ENCODE measurements at places on chromosomes 5 and 9.

- no peak for DNase-seq
Measured at GRCh38 chr9:33619666-33620404, 95.8 kb downstream of the ANKRD18B start.

- DNase-seq: no peak
Measured at GRCh38 chr9:68781928-68782327, 76.9 kb downstream of the PIP5K1B start.

DNA sequence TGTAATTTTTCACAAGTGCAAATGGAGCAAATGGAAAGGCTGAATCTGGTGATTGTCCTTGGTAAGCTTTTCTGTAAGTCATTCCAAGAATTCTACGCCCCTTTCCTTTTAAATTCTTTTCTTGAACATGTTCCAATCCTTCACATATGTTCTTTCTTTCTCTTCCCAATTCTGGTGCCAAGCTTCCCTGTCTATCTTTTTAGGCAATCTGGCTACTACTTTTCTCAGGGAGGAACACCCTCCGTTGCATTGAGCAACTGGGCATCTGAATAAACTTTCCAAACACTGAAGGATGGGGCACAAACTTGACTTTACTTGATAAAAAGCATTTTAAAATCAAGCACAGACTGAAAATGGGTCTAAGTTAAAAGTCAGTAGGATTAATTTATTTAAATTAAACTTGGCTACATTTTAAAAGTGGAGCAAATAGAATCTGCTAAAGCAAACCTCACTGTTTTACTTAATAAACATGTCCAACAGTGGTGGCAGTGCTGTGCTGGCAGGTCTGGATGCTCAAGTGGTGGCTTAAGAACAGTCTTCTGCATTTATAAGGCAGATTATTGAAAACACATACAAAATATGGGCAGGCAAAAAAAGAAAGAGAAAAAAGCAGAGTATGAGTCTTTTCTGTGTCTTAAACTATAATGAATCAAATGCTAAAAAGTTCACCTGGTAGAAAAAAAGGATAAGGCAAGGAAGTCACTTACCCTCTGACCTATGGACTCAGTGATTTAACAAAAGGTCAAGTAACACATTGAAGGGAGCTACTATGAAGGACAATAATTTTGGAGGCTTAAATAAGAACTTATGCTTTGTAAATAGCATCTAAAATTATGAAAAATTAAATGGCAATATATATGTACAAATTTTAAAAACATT lies 5.4 kb downstream of the ELL2 start:
- DNase-seq: no peak

DNA sequence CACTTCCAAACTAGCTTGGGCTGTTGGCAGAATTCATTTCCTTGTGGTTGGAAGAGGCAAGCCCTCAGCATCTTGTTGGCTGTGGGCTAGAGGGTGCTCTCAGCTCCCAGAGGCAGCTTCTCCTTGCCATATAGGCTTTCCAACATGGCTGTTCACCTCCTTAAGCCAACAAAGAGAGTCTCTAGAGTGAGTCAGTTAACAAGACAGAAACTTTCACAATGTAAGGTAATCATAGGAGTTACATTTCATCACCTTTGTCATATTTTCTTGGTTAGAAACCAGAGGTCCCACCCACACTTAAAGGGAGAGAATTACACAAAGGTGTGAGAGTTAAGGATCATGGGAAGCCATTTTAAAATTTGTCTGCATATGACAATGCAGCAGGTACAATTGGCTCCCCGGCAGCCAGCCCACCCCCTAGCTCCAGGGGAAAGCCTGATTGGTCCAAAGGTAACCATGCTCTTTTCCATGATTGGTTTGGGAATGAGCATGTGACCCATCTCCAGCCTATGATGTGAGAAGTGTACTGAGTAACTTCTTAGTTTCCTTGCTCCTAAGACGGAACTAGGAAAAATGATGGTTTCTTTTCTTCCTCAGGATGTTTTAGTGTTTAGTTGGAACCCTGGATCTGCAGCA lies 109.8 kb upstream of the MSX2 start:
- DNase-seq: no peak

- DNase-seq: no peak
Measured at GRCh38 chr5:93403141-93403928, 177.7 kb downstream of the NR2F1-AS1 start.

DNA sequence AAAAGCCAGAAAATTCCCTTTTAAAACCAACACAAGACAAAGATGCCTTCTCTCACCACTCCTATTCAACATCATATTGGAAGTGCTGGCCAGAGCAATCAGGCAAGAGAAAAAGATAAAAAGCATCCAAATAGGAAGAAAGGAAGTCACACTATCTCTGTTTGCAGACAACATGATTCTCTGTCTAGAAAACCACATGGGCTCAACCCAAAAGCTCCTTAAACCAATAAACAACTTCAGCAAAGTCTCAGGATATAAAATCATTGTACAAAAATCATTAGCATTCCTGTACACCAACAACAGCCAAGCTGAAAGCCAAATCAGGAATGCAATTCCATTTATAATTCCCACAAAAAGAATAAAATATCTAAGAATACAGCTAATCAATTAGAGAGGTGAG lies 112.0 kb downstream of the ADAMTSL1 start:
- no peak for DNase-seq

DNA sequence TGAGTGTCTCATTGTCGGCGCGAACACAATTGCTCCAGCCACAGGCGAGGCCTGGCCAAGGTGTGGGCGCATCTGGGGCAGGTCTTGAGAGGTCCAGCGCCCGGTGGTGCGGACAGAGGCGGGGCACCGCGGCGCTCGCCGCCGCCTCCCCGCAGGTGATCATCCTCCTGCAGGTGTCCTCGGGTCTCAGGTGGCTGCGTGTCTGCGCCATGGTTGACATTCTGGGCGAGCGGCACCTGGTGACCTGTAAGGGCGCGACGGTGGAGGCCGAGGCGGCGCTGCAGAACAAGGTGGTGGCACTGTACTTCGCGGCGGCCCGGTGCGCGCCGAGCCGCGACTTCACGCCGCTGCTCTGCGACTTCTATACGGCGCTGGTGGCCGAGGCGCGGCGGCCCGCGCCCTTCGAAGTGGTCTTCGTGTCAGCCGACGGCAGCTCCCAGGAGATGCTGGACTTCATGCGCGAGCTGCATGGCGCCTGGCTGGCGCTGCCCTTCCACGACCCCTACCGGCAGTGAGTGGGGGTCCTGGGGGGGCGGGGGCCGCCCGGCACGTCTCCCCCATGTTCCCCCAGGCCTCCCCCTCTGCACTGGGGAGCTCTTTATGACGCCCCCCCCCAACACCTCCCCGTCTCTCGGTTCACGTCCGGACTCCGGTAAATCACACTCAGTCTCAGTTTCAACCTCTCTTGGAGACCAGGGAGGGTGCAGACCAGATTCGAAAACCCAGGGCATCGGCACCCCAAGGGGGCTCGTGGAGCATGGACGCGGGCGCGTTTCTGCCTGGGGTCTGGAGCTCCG lies 446 bp downstream of the NXNL2 start:
- DNase-seq: no peak

Measured in T-helper 22 cell (primary cell).